ENCODE measurements at places on chromosomes 4 and X. TPM values are rescaled to one million over a fixed set of nuclear protein-coding genes. Genes with fewer than 3 reads are reported as not detected.

EPHA5 gene
- 0.27 TPM for total RNA-seq

- no peak for DNase-seq
These were observed 11.6 kb upstream of the CORIN start for GRCh38 chr4:47849466-47849865.

DNA sequence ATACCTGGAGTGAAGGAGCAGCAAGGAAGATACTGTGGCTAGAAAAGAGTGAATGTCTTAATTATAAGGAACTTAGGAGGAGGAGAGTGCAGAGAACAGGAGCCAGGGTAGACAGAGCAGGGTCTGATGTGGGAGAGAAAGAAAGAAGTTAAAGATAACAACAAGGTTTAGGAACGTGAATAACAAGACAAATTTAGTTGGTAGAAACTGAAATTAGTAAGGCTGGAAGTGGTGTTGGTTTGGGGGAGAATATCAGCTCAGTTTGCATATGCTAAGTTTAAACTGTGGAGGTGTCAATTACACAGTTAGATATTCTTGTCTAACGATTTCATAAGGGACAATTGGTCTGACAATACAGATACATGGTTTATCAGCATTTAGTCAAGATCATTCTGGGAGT, 1123.7 kb upstream of the PABPC4L start:
- DNase-seq = no peak

DNA sequence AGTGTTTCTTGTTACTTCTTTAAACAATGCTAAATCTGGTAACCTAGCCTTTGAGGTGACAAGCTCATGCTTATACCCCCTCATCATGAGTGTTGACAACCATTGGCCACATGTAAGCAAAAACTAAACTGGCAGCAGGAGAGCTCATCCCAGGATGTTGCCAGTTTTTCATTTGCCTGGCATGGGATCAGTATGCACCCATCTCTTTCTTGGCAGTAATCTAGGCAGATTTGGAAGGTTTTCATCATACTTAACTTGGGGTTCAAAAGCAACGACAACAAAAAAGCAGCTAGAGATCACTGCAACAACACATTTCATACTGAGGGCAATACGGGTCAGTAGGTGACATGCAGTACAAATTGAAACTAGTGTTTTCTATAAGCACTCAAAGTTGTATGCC, 122.0 kb downstream of the PPA2 start:
- DNase-seq = no peak

COL4A5 gene
- 39.8 TPM for total RNA-seq

Measured in thoracic aorta (tissue), 2 donors.